GM18507 (cell line): ENCODE measurements at places on chromosomes 2 and 18.

- no peak for DNase-seq
These were observed 55.2 kb downstream of the SH3BP4 start for GRCh38 chr2:235006986-235007385.

DNA sequence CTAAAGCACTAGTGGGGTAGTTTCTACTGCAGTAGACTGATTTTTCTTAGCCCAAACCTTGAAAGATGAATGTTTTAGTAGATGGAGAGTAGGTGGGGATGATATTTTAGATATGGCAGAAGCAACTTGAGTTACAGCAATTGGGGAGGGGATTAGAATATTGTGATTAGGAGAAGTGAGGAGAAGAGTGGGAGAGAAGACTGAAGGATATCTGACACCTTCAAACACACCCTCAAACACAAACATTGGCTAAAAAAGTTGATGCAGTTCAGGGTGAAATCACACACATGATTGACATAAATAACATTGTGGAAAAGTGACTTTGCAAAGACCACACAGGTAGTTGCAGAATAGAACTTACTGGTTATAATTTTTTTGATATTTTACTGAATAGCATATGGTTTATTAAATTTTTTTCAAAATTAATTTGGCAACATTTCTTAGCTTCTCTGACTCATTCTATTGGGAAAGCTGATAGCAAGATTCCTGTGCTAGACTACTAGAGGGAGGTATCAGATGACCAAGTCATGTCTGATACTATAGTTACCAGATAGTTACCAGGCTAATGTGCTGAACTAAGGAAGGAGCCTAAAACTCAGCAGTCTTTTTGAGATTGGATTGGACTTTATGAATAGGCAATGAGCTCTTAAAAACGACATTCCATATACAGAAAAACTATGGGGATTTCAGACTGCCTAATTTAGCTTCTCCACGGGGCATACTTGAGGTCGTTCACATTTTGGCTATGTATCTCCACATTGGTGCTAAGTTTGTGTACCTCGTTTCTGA, 73.0 kb downstream of the ACTR3 start:
- no peak for DNase-seq

DNA sequence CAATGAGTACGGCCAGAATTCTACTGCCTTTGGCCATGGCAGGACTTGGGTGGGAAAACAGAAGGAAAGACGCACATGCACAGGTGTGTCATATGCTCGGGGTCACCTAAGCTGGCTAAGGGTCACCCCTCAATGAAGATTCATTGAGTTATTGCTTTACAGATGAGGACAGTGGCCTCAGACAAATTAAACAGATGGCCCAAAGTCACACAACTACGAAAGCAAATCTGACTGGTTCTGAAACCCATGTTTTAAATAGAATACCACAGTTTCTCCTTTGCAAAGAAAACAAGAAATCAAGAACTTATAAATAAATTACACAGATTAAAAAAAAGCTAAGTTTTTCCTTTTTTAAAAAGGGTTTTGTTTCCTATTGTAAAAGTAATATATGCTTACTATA, 70.5 kb downstream of the ID2 start:
- no peak for DNase-seq

GRCh38 chr2:205967391-205968075, 118.4 kb downstream of the INO80D start:
- no peak for DNase-seq

- no peak for DNase-seq
These were observed 164.0 kb downstream of the EN1 start for GRCh38 chr2:118683460-118683859.

DNA sequence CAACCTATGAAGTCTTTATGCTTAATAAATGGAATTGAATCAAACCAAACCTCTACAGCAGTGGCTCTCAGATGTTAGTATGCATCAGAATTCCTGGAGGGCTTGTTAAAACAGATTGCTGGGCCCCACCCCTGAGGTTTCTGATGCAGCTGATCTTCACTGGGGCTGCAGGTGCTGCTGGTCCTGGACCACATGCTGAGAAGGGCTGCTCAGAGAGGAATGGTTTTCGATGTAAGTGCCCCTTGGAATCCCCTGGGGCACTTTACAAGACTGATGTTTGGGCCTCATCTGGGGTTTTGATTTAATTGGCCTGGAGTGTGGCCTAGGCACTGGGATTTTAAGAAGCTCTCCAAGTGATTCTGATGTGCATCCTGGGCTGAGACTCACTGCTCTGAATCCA, 403.8 kb upstream of the HS6ST1 start:
- no peak for DNase-seq

DNA sequence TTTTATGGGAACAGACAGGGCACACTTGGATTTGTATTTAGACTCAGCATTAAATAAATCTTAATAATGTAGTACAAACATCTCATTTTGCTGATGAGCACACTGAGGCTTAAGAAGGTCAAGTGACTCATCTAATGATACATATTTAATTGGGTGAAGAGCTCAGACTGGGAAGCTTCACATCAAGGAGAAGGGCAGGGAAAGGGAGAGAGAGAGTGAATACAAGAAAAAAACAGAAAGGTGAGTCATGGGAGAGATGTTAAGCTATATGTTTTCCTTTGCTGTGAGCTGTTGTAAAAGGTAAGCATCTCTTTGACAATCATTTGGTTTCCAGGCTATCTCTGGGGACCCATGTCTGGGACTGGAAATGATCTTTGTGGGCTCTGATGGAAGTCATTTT, 277.8 kb downstream of the SETBP1 start:
- no peak for DNase-seq

GRCh38 chr2:229634601-229635370, 79.6 kb downstream of the DNER start:
- DNase-seq = no peak

DNA sequence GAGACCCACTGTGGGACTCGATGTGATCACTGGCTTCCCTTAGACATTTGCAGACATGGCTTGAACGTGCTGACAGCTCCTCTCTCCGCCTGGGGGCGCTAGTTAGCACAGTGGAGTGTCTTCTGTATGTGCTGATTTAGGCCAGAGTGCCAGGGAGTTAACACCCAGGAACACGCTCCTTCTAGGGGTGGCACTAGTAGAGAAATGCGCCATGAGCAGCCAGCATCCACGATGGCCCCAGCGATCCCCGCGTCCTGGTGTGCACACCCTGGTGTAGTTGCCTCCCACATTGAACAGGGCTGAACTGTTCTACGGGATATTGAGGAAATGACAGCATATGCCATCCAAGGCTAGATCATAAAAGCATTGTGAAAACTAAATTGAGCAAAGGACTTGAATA, 11.4 kb upstream of the NMUR1 start:
- no peak for DNase-seq

DNA sequence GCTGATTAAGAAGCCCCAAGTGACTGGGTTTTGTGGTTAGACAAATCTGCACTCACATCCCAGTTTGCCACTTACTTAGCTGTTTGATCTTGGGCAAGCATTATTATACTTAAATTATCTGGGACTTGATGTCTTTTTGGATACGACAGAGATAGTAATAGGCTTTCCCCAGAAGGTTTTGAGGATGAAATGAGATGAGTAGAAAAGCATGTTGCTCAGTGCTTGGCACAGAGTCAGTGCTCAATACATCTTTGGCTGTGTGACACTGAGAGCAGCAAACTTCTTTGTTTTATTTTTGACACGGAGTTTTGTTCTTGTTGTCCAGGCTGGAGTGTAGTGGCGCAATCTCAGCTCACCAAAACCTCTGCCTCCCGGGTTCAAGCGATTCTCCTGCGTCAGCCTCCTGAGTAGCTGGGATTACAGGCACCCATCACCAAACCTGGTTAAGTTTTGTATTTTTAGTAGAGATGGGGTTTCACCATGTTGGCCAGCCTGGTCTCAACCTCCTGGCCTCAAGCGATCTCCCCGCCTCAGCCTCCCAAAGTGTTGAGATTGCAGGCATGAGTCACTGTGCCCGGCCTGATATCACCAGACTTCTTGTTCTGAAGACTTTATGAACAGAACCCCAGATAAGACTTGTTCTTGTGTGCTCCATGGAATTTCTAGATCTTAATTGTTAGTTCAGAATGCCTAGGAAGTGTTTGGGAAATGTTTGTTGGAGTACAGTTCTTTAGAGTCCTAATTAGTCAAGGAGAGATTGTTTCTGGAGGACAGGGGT, 521.2 kb downstream of the SLC4A3 start:
- DNase-seq = no peak

DNA sequence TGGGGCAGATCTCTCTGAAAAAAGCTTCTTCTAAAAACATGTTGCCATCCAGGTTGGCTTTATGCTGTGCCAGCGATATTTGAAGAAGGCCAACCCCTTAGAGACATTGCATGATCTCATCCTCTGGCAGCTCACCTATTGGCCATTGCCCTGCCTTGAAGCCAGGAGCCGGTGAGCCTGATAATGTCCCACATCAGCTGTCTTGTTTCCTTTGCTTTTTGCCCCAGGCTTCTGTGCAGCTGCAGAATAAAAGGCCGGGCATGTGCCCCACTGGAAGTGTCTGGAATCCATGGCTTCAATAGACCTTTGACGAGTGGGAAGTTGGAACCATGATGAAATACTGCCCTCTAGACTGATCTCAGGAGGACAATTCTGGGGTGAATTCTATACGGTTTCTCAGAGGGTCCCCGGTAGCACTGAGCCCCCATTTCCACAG, 523.5 kb upstream of the ZEB2 start:
- DNase-seq = no peak

DNA sequence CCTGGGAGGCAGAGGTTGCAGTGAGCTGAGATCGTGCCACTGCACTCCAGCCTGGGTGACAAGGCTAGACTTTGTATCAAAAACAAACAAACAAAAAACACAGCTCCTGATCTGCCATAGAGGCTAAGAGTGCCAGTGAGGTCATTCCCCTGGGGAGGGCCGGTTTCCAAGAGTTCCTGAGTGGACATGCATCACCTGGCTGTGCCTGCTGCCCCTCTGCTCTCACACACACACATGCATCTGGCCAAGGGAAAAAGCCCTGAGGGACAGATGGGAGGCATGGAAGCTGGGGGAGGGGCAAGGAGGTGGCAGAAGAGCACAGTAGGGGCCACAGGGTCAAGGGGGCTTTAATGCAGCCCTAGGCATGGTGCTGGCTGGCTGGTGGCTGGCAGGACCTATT, 60.4 kb downstream of the ZBTB7C start:
- no peak for DNase-seq

DNA sequence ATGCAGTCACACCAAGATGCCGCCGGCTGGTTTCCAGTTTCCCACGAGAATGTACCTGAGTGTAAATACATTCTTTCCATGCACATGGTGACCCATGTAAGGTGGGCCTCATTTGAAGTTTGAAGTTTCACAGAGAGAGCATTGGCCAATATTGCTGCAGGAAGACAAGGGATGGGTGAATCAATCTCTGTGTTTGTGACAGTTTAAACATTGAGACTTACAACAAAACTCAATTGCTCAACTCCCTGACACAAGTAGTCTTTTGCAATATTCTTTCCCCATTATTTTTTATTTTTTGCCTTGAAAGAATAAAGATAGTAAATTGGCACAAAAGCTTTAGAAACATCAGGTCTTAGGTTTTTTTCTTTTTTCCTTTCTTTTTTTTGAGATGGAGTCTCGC, 5.1 kb downstream of the SERPINB2 start:
- no peak for DNase-seq

GRCh38 chr2:47560107-47560819, 157.3 kb downstream of the MSH2 start:
- DNase-seq = no peak

GRCh38 chr2:16707014-16707623, 41.5 kb upstream of the CYRIA start:
- no peak for DNase-seq
